CD4-positive, alpha-beta T cell treated with Interleukin-10 for 1 hour (primary cell): ENCODE measurements at places on chromosomes 4 and X.

DNA sequence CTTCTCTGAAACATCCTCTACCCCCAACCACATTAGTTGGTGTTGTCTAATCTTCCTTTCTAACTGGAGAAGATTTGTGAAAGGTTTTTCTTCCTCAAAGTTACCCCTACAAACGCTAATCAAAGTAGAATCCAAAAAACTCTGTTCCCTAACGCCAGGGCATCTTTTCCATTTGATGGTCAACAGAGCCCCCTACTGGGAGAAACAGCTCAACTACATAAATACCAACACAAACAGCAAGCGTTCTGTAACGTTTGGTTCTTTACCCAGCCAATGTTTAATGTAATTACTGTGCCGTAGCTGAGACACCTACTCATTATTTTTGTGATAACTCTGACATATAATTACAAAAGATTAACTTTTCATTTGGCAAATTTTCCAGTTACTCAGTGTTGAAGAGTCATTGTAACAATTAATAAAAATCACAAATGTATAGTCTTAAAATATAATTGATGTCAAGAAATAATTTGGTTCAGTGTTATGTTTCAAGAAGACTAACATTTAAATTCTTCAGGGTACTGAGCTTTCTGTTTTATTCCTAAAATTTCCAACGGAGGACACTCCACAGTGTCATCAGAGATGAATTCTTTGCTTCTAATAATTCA, 94.9 kb upstream of the TBC1D9 start:
- peak; percentile 34 for DNase-seq

DNA sequence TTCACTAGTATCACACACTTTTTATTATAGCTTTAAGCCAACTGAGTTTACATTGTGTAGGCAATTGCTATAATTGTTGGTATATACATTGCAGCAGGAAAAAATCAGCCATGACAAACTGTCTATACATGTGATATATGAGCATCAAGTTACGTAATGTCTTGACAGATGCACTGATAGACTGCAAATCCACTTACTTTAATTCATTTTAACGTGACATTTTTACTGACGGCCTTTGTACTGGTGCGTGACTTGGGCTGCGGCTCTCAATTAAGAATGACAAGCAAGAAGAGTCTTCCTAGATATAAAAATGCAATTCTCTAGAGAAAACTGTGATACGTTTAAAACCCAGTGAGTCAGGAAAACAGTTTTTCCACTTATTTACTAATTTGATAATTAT, 143.8 kb downstream of the ACTRT1 start:
- no peak for DNase-seq

- peak; percentile 75 for DNase-seq
Measured at GRCh38 chrX:48540028-48540375, 488 bp downstream of the TBC1D25 start.

- DNase-seq = no peak
Measured at GRCh38 chrX:53373307-53373706, 49.1 kb downstream of the SMC1A start.

- no peak for DNase-seq
Measured at GRCh38 chrX:72316408-72317110, 10.8 kb upstream of the CITED1 start.

- DNase-seq = no peak
Measured at GRCh38 chrX:142923201-142923600, 102.5 kb upstream of the SPANXN4 start.

GRCh38 chrX:11342673-11343072, 49.5 kb downstream of the AMELX start:
- DNase-seq = no peak

- DNase-seq = no peak
Measured at GRCh38 chr4:41880840-41881831, 54.1 kb upstream of the TMEM33 start.

DNA sequence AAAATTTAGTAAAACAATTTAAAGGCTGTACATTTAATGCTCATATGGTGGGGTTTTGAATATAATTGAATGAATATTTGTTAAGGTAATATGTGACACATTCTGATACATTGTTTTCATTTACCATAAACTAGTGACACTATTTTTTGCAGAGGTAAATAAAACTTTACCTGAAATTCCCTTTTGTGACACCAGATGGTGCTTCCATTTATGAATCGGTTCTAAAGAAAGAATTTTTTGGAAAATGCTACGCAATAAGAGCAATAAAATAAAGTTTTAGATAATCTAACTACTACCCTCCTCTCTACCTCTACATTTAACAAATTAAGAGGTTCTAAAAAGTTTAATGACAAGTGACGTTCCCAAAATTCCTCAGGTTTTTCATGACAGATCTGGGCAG, 448.9 kb downstream of the MAGEB5 start:
- no peak for DNase-seq

DNA sequence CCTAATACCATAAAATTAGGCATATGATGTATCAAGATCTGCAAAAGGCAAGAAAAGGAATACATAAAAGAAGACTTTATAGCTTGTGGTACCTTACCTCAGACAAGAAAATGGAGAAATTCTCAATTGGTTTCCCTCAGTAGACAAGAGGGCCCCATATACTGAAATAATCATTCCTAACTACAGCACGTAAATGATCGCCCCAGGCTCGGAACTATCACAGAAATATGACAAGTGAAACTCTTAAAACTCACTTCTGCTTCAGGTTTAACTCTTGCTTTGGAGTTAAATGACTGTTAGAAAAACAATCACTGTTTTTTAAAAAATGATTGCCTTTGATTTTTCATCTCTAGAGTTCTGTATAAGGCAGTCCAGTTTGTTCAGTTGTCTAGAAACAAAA, 38.6 kb upstream of the NAP1L5 start:
- no peak for DNase-seq
